ENCODE measurements at places on chromosomes 16 and 17.

GRCh38 chr17:44122816-44123355, 555 bp downstream of the HDAC5 start:
- DNase-seq = no peak

DNA sequence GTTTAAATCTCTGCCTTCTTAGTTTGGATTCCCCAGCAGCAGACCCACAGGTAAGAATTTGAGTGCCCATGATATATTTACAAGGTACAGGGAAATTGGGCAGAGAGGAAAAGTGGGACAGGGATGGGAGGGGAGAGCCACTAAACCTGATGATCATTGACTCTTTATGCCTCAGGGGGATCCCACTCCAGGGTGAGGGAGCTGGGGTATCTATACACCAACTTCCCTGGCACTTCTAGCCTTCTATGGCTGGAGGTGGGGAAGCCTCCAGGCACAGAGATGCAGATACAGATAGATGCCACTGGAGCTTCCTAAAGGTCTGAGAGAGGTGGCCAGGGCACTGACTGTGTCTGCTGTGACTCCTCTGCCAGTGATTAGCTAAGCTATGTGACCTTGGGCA, 256.4 kb downstream of the KATNIP start:
- no peak for DNase-seq

- DNase-seq = no peak
These were observed 79.7 kb downstream of the PLD6 start for GRCh38 chr17:17126131-17127110.

GRCh38 chr16:30053376-30054015, 12.1 kb upstream of the ALDOA start:
- DNase-seq = no peak

- no peak for DNase-seq
These were observed 151.2 kb upstream of the AXIN2 start for GRCh38 chr17:65712383-65713267.

- peak; percentile 15 for DNase-seq
These were observed 10.9 kb upstream of the ZFHX3 start for GRCh38 chr16:73058616-73059409.

DNA sequence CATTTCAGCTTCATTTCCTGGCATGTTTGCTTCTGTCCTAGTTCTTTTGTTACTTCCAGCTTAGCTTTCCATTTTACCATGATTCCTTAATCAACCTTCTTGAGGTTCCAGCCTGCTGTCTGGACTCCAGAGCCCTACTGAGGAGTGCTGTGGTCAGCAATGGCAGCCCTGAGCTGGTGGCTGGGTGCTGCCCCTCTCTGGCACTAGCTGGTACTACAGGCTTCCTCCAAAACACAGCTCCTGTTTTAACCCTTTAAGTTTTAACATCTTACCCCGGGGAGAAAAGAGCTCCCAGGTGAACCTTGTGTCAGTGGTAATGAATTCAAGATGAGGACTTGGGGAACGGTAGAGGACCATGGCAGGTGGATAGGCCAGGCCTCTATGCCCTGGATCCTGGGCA, 395.5 kb downstream of the TMEM114 start:
- DNase-seq = no peak

DNA sequence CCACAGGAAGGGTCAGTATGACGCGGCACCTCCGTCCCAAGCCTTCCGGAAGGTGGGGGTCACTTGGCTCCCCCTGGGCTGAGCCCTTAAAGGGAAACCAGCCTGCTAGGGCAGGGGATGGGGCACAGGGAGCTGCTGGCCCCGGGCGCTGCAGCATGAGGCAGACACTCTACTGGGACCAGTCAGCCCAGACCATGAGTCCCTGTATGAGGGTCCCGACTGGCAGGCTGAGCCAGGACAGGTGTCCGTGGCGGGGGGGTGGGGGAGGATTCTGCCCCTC, 43.4 kb upstream of the ZC3H18 start:
- no peak for DNase-seq

DNA sequence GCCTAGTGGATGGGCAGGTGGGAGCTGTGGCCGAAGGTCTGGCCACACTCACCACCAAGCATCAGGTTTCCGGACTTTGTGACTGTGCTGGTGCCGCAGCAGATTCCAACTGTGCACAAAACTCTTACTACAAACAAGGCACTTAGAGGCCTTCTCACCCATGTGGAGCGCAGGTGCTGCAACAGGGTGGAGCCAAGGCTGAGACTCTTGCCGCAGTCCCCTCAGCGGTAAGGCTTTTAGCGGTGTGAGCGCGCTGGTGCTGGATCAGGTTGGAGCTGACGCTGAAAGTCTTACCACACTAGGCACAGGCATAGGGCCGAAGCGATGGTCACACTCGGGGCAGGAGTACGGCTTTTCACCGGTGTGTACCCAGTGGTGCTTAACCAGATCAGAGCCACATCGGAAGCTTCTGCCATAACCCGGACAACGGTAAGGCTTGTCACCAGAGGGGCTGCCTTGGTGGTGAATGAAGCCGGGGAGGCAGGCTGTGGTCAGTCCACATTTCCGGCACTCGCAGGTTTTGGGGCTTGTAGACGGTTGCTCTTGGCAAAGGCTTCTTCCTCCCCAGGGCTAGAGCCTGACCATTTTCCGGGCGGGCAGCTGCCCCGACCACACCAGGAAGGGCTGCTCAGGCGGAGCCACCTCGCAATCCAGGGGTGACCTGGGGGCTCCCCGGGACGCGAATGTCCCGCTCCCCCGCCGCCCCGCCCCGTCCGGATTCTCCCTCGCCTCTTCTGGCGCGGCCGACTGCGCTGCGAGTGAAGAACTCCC, 1.0 kb upstream of the ARMC5 start:
- DNase-seq = peak; percentile 63

GRCh38 chr17:58577696-58578095, 63.3 kb upstream of the MTMR4 start:
- peak; percentile 62 for DNase-seq

GRCh38 chr17:33766721-33767120, 473.6 kb upstream of the ASIC2 start:
- DNase-seq = no peak

DNA sequence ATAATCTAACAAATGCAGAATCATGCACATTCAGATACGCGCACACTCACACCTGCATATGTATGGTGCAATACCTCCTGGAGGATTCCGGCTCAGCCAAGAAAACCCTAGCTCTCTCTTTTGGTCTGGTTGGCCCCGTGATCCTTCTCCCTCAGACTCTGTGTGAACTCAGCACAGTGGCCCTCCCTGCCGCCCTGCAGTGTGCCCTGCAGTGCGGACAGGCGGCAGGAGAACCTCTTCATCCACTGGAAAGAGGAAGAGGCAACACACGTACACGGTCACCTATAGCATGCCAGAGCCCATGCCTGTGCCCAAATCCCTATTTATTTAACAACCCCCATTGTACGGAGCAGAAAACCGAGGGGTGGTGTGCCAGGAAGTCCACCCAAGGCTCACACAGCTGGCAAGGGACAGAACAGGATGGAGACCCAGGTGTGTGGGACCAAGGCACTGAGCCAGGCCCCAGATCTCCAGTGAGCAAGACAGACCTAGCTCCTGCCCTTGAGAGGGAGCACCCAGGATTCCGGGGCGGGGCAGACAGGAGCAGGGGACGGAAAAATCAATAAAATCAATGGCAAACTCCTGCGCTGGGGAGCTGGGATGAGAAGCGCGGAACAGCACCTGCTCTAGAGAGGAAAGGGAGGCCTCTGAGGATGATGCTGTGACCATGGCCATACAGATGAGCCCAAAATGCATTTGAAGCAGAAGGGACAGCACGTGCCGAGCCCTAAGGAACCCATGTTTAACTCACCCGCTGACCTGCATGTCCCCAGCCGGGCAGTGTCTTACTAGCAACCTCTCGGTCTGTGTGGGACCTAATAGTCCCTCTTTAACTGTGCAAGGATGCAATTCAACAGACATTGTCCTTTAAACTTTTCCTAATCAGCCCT, 54.7 kb upstream of the CIBAR2 start:
- DNase-seq = no peak

DNA sequence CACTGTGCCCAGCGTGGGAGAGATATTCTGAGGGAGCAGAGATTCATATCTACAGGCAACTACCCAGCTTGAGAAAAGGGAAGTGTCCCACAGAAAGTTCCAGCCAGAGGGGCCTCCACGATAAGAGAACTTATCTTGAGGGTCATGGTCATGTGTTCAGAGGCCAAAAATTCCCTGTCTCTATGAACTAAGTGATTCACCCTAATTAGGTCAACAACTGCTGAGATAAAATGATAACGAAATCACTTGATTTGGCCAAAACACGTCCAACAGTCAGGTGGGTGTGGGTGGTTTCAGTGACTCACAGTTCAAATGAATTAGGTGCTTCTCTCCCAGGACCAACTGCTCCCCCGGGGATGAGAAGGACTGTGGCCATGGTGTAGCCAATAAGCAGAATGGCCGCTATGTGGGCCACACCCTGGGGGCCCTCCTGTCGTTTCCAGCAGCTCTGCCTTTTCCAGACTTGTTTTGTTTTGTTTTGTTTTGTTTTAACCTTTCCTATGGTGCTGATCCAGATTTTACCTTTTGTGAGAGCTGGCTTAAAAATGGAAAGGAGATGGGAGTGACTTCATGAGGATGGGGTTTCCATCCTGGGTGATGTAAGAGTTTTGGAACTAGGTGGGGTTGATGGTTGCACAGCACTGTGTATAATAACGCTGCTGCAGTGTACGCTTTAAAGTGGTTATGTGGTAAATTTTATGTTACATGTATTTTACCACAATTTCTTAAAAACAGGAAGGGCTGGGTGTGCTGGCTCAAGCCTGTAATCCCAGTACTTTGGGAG, 8.7 kb downstream of the DNAI2 start:
- peak; percentile 58 for DNase-seq

DNA sequence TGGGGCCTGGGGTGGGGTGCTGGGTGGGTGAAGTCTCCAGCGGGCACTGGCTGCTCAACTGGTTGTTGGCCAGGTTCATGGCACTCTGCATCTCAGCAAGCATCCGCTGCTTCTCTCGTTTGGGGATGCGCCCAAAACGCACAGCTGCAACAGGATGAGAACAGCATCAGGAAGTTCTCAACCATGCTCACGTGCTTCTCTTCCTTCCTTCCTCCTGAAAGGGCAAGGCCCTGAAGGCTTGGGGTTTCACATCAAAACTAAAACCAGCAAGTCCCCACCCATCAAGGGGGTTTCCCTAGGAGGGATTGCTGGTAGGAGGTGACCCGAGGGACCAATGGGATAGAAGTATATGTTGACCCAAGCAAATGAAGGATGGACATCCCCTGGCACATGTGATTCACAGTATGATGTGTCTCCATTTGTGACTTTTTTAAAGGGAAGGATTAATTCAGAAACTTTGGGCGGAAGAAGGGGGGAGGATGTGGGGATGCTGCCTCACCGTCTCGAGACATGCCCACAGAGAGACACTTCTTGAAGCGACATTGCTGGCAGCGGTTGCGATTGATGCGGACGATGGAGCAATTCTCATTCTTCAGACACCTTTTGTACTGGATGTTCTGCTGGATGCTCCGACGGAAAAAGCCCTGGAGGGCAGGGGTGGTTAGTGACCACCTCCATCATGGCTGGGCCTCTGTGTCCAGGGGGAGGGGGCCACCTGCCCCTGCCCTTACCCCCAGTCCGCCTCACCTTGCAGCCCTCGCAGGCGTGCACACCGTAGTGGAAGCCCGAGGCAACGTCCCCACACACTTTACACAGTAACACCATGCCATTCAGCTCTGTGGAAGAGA, 4.2 kb downstream of the NR1D1 start:
- DNase-seq = peak; percentile 94

- no peak for DNase-seq
These were observed 40.6 kb upstream of the CACNG4 start for GRCh38 chr17:66923886-66924285.

- DNase-seq = no peak
These were observed 2409.2 kb downstream of the TP53TG3F start for GRCh38 chr16:35868630-35869029.

GRCh38 chr17:29617481-29618271, 5.0 kb downstream of the CORO6 start:
- peak; percentile 91 for DNase-seq

DNA sequence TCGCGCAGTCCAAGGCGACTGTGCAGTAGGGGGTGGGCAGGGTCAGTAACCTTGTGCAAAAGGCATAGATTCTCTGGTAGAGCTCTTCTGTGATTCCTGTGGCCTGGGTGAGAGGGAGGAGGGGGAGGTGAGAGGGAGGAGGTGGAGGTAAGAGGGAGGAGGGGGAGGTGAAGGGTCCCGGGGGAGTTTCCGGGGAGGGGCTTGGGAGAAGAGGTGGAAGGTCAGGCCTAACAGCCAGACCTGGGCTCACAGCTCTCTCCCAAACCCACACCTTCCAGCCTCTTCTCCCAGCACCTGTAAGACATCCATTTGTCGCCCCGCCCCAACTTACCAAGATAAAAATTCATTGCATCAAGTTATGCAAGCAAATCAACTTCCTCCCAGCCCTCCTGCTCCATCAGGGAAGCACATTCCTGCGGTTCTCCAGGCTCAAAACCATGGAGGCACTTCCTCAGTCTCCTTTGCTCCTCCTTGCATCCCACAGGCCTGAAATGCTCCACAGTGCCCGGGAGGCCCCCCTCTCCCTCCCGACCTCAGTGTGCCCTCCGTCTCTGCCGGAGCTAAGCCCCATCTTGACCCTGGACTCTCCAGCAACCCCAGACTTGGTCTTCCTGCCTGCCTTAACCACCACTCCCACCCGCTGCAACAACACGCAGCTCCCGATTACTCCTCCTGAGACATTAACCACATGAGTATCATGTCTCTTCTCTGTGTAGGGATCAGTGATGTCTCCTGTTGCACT, 30.5 kb downstream of the PIK3R6 start:
- no peak for DNase-seq

GRCh38 chr17:57888311-57889216, 38.7 kb upstream of the MRPS23 start:
- no peak for DNase-seq

GRCh38 chr17:6654841-6655731, 3.5 kb downstream of the C17orf100 start:
- no peak for DNase-seq

GRCh38 chr17:46121165-46121764, 72.0 kb downstream of the KANSL1 start:
- DNase-seq = no peak

- DNase-seq = peak; percentile 33
These were observed 22.7 kb upstream of the CYTH1 start for GRCh38 chr17:78804777-78805176.

GRCh38 chr17:50095626-50096037, 481 bp downstream of the PDK2 start:
- DNase-seq = no peak

DNA sequence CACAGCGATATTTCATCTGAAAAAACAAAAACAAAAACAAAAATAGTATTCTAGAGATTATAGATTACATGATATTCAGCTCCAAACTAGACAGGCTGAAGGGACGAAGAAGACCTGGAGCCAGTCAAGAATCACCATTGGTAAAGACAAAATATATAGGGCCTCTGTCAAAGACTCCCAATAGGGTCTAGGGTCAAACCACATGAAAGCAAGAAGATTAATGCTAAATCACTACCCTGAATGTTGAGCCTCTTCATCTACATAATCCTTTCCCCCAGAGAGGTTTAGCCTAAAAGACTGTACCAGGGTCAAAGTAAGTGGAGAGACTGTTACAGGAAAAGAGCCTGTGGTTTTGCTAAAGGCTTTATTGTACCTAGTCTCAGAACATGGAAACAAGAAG, 10.8 kb upstream of the NME1 start:
- no peak for DNase-seq

GRCh38 chr16:78660795-78661194, 561.3 kb downstream of the WWOX start:
- DNase-seq = no peak

Data from activated naive CD4-positive, alpha-beta T cell treated with anti-CD3 and anti-CD28 coated beads for 36 hours (primary cell).